ENCODE measurements at places on chromosomes 16 and 17.

GRCh38 chr17:49789243-49789578 is 730 bp downstream of the KAT7 start:
- no peak for DNase-seq

DNA sequence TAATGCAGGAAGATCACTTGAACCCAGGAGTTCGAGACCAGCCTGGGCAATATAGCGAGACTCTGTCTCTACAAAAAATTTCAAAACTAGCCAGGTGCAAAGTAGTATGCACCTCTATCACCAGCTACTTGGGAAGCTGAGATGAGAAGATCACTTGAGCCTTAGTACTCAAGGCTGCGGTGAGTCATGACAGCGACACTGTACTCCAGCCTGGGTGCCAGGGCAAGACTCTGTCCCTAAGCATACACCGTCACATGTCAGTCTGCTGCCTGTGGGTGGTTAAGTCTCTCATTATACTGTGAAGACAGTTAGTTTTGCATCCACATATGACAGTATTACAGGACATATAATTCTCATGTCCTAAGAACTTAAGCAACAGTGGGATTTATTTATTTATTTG is 21.8 kb downstream of the NMRAL1 start:
- no peak for DNase-seq

GRCh38 chr17:22409160-22409751 is 716.9 kb downstream of the KCNJ18 start:
- no peak for DNase-seq

- peak; percentile 16 for DNase-seq
Measured at GRCh38 chr16:86854058-86854621, 275.8 kb downstream of the FOXL1 start.

DNA sequence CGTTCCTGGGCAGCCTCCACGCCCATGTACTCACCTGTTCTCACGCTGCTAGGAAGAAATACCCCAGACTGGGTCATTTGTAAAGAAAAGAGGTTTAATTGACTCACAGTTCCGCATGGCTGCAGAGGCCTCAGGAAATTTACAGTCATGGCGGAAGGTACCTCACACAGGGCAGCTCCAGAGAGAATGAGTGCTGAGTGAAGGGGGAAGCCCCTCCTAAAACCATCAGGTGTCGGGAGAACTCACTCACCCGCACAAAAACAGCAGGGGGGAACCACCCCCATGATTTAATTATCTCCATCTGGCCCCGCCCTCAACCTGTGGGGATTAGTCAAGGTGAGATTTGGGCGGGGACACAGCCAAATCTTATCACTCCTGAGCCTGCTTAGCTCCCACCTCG is 18.2 kb downstream of the RAB40C start:
- no peak for DNase-seq

- DNase-seq: no peak
Measured at GRCh38 chr16:26594666-26595065, 472.1 kb upstream of the C16orf82 start.

- DNase-seq: no peak
Measured at GRCh38 chr17:46020998-46021397, 21.9 kb downstream of the STH start.

DNA sequence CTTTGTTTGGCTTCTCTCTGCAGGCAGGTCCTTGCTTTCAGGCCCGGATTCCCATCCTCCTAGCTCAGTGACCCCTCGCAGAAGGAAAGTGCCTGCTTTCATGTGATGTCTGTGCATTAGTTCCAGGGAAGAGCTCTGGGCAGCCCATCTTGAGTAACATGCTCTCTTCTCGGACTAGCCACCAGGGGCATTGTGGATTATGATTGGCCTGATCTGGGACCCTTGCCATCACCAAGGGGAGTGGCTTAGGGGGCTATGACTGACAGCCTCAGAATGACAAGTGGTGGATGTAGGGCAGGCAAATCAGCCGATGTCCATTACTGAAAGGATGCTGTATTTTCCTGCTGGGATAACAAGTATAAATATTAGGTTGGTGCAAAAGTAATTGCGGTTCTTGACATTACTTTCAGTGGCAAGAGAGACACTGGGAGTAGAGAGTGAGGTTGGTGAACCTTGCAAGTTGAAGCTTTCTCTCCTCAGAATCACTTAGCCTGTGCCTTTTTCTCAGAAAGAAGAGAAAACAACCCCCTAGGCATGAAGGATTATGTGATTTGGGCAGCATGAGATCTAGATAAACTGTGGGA is 71.5 kb upstream of the MPHOSPH6 start:
- DNase-seq: no peak

GRCh38 chr17:33469911-33470310 is 176.8 kb upstream of the ASIC2 start:
- DNase-seq: peak; percentile 5

- DNase-seq: no peak
Measured at GRCh38 chr17:3754458-3755334, 31.0 kb downstream of the HASPIN start.

GRCh38 chr17:73464447-73464846 is 152.6 kb upstream of the CDC42EP4 start:
- DNase-seq: no peak

- DNase-seq: peak; percentile 92
Measured at GRCh38 chr17:41140360-41141131, at the start of gene KRTAP4-6. Gene KRTAP4-6 (minus strand): TSS chr17:41140544. CDS start chr17:41140487, 57 bp downstream.

DNA sequence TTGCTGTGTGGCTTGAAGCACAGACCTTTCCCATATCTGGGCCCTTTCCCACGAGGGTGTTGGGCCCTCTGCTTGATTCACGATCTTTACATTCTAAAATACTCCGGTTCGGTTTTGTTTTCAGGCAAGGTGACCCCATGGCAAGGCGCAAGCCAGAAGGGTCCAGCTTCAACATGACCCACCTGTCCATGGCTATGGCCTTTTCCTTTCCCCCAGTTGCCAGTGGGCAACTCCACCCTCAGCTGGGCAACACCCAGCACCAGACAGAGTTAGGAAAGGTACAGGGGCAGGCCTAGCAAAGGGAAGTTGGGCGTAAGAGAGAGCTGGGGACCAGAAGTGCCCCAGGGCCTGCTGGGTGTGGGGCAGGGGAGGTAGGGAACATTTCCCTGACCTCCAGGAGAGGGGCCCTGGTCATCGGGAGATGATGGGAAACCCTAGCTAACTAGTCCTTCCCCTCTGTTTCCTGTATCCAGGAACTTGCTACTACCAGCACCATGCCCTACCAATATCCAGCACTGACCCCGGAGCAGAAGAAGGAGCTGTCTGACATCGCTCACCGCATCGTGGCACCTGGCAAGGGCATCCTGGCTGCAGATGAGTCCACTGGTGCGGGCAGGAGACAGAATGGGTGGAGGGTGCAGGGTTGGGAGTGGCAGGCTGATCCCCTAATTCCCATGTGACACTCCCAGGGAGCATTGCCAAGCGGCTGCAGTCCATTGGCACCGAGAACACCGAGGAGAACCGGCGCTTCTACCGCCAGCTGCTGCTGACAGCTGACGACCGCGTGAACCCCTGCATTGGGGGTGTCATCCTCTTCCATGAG is 1.4 kb downstream of the ALDOA start:
- DNase-seq: no peak

GRCh38 chr16:85015481-85016187 is 4.3 kb upstream of the ZDHHC7 start:
- no peak for DNase-seq

- no peak for DNase-seq
Measured at GRCh38 chr17:73610331-73610911, 33.8 kb downstream of the SDK2 start.

DNA sequence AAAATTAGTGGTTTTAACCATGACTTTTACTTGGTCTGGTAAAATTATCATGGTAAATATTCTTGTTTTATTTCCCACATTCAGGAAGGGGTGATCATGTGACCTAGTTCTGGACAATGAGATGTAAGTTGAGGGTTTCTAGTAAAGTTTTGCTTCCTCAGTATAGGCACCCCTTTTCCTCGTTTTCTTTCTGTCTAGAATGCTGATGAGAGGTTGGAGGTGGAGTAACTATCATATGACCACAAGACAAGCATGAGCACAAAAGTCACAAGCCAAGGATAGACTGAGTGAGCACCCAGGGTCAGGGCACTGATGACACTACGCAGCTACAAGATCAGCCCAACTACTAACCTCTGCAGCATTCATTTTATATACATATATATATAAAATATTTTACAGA is 53.9 kb downstream of the MYO1D start:
- no peak for DNase-seq

- no peak for DNase-seq
Measured at GRCh38 chr16:64453646-64454045, 668.2 kb downstream of the CDH11 start.

- no peak for DNase-seq
Measured at GRCh38 chr17:82860606-82861392, 21.0 kb upstream of the ZNF750 start.

Measured in ELR (cell line).